ENCODE measurements at places on chromosomes 7 and 10.

DNA sequence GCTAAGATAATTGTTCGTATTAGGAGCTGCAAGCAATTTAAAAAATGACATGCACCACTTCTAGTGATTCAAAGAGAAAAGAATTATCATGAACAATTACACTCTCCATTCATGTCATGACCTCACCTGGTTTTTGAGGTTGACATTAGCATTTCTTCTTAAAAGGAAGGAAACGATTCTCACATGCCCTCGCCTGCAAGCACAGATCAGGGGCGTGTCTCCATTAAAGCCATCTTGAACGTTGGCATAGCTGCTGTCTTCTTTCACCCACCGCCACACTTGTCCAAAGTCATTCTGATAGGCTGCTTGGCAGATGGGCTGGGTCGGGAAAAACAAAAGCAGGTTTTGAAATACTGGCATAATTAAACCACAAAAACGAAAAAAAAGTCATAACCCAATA lies 19.9 kb downstream of the ANKRD22 start:
- peak; percentile 1 for DNase-seq

GRCh38 chr10:4303045-4303444 lies 518.0 kb upstream of the KLF6 start:
- no peak for DNase-seq

- DNase-seq, result no peak
Measured at GRCh38 chr7:76054123-76055120, 6.5 kb downstream of the MDH2 start.

GRCh38 chr10:4127518-4128315 lies 342.7 kb upstream of the KLF6 start:
- no peak for DNase-seq

- DNase-seq, result no peak
Measured at GRCh38 chr7:14685167-14685566, 217.4 kb downstream of the DGKB start.

GRCh38 chr7:126750207-126750911 lies 502.4 kb downstream of the GRM8 start:
- DNase-seq, result no peak

DNA sequence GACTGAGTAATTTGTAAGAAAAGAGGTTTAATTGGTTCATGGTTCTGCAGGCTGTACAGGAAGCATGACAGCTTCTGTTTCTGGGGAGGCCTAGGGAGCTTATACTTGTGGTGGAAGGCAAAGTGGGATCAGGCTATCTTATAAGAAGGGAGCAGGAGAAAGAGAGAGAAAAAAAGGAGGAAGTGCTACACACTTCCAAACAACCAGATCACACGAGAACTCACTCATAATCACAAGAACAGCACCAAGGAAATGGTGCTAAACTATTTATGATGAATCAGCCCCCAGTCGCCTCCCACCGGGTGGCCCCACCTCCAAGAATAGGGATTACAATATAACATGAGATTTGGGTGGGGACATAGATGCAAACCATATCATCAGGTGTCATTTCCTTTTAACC lies 89.1 kb upstream of the KCNMA1 start:
- DNase-seq, result no peak

GRCh38 chr7:111531993-111532392 lies 30.3 kb downstream of the IMMP2L start:
- DNase-seq, result no peak

GRCh38 chr10:122515022-122515424 lies 45.5 kb upstream of the DMBT1 start:
- DNase-seq, result no peak

GRCh38 chr10:69412232-69412790 lies 4.4 kb downstream of the TACR2 start:
- no peak for DNase-seq

DNA sequence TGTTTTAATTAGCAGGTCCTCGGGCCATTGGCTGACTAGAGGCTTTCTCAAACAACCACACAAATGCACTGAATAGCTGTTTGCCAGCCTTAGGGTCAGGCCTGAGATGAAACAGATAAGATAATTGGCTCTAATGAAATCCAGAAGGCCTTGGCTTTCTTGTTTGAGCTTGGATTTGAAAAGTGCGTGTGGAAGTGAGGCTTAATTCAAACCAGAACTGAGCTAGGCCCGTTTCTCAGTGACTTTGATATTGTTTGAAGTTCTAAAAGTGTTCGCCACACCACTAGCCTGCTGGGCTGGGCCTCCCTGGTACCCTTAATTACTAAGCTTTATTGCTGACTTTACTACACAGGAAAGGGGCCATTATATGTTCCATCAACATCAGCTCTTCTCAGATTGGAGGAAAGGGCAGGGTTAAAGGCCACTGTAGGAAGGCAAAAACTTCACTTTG lies 270.6 kb downstream of the TWIST1 start:
- DNase-seq, result no peak

DNA sequence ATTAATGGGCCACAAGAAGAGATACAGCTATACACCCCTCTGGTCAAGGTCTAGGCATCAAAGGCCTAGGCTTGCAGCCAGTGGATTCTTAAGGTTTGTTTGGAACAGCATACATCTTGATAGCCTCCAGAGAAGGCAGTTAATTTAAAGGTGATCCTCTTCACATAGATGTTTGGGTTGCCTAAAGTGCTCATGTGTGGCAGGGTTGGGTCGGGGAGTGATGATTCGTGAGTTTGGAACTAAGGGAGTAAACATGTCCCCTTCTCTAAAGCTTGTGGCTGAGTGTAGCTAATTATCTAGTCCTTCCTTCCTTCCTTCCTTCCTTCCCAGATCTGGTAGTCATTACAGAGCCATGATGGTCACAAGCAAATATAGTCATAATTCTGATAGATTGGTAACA lies 12.4 kb downstream of the PCLO start:
- DNase-seq, result no peak

- no peak for DNase-seq
Measured at GRCh38 chr7:99019523-99020412, 124.1 kb downstream of the SMURF1 start.

DNA sequence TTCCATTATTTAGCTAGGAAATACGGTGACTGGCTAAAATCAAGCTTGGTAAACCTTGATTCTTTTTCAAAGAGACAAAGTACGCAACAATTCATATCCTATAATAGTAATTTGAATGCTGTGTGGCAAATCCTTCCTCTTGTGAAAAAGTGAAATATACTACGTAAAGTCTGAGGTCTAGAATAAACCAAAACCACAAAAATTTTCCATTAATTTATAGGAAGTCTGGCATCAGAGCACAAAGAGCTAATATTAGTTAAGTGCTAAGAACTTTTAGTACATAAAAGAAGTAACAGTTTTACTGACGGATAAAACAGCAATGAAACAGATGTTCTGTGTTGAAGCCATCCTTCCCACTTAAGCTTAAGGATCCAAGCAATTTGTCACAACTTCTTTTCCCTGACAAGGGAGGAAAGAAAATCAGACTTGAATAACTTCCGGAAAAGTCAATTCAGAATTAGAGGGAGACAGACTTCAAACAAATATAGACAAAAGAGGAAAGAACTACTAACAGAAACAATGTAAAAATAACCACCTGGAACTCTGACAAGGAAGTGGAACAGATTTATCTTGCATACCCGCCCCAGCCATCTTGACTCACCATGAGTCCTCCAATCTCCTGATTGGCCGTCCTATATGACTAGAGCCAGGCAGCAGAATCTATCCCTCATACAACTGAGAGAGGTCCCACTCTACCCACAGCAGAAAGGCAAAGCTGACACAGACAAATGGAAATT lies 34.6 kb downstream of the RHEB start:
- DNase-seq, result no peak

DNA sequence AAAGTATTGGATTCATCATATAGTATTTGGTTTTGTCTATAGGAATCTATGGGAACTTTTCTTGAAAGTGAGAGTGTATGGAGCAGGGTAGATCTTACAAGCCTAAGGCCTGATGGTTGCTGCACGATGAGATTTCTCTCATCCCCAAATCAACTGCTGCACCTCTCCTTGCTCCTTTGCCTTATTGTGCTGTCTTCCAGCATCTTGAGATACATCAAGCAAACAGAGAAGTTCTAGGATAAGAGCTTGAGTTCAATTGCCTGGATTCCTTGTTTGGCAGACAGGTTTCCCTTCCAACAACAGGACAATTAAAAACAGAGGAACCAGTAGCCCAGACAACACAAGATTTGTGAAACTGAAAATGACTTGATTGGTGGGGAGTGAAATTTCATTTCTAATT lies 56.6 kb downstream of the CPED1 start:
- DNase-seq, result no peak

- DNase-seq, result no peak
Measured at GRCh38 chr10:50286996-50287803, 35.9 kb upstream of the ASAH2 start.

GRCh38 chr10:82221601-82222149 lies 346.7 kb downstream of the NRG3 start:
- DNase-seq, result no peak

- DNase-seq, result no peak
Measured at GRCh38 chr10:114930320-114930719, 7.7 kb upstream of the TRUB1 start.

GRCh38 chr7:1065585-1066241 lies 21.4 kb downstream of the GPR146 start:
- peak; percentile 77 for DNase-seq

GRCh38 chr7:40471891-40472290 lies 337.1 kb downstream of the SUGCT start:
- no peak for DNase-seq

GRCh38 chr10:128150561-128150960 lies 24.3 kb upstream of the MKI67 start:
- no peak for DNase-seq

DNA sequence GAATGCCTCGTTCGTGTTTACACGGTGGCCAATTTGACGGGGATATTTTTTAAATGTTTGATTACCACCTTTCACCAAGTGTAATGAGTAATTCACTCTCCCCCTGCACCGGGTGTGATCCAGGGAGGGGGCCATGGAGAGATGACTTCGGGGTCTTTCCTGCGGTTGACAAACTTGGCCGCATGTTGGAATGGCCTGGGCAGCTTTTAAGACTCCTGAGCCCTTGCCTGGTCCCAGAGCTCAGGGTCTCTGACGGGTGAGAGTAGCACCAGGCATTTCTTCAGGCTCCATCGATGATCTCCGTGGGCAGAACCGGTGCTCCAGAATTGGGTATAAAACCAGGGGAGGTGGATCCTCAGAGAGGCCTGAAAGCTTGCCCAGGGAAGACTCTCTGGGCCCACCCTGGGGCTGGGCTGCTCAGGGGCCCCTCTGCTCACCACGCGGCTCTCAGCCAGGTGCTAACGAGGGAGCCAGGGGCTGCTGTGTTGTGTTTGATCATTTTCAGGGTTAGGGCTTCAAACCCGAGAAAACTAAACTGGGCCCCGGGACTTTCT lies 882 bp downstream of the ZNF282 start:
- DNase-seq, result no peak

DNA sequence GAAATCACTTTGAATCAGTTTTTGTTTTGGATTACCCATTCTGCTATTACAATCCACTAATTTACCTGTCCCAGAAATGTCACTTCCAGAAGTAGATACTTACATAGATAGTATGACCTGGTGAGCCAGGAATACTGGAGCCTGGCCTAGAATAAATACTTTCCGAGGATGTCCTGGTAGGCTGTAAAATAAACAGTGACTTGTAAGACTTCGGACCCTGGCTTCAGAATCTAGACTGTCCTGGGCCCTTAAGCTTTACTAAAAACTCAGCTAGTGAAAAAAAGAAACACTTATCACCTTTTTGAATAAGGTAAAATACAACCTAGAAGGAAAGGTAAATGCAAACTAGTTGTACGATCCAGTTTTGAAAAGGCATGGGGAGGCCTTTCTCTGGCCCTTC lies 69.5 kb upstream of the AFAP1L2 start:
- no peak for DNase-seq

DNA sequence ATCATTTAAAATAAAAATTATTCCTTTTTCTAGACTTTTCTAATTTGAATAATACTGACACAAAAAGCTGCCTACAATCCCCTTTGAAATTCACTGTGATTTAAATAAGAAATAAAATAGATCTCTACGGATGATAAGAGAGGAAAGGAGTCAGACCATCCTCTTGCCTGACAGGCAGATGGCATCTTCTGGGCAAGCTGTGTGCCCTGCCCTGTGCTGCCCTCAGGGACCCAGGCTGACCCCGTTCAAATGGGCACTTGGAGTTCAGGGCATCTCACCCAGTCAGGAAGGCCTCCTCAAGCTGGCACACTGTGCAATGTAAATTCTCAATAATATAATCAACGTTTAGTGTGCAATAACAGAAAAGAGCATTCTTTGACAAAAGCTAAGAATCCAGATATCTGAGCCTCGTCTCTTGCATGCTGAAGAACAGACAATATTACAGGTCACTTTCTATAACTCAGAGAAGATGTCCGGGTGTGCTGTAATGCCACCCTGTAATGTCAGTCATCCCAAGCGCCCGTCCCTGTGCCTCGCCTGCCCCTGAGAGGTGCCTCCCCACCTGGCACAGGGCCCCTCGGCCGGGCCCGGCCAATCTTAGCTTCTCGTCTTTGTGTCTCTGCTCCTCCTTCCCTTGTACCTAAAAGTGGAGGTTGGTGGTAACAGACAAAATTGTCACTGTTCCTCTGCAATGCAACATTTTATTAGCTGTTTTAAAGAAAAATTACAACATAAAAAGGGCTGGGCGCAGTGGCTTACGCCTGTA lies 263.3 kb downstream of the COBL start:
- DNase-seq, result no peak

DNA sequence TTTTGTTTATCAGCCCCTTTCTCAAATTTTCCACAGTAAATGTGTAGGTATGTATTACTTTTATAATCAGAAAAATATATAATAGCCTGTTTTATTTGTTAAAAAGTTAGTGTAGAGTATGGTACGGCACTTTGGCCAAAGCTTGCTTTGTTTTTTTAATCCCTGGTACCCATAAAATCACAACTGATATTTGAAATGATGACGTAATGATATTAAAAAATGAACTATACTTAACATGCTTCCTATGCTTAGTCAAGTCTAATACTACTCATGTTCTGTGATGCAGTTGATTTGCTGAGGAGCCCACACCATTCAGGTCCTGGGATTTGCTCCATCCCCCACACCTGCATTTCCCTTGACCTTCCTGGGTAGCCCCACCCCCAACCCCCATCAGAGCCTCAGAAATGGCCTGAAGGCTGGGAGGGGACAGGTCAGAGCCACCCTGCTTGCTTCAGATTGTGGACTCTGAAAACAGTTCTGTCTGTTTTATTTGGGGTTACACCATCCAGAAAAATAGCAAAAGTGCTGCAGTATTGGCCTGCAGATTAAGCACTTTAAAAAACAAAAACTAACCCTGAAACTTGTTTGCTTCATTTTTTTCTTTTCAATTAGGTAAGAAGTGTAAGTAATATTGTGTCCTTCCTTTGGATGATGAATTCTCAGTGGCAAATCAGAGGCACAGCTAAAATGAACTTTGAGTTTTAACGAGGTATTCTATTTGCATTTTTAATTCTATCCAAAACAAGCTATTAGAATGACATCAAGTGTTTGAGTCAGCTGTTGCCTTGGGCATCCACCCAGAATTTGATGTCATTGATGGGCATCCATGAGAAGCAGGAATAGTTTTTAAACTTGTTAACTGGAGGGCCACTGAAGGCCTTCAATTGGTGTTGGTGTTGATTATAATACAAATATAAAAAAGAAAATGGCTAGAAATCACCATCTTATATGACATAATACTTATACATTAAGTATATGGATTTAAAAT lies 23.3 kb downstream of the PLCE1 start:
- no peak for DNase-seq

GRCh38 chr10:125294109-125294508 lies 133.7 kb upstream of the CTBP2 start:
- no peak for DNase-seq

- DNase-seq, result no peak
Measured at GRCh38 chr7:19989906-19990305, 216.5 kb upstream of the TMEM196 start.
